HFFc6 (cell line): ENCODE measurements at places on chromosomes 3 and 15.

DNA sequence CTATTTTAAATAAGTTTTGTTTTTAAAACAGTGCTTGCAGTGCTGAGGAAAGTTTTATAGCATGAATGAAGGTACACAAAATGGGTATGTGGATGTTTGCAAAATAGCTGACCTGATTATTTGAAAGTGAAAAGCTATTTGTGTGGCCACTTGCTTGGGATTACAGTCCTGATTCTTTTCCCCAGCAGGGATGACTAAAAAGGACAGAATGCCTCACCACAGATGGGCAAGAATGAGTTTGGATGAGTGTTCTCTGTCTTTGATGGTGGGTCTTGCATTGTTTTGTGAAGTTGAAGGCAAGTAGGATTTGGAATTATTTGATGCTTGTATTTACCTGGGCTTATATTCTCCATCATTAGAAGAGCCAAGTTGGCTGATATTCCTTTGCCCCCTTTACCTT, 48.8 kb upstream of the MEIS2 start:
- DNase-seq = no peak

DNA sequence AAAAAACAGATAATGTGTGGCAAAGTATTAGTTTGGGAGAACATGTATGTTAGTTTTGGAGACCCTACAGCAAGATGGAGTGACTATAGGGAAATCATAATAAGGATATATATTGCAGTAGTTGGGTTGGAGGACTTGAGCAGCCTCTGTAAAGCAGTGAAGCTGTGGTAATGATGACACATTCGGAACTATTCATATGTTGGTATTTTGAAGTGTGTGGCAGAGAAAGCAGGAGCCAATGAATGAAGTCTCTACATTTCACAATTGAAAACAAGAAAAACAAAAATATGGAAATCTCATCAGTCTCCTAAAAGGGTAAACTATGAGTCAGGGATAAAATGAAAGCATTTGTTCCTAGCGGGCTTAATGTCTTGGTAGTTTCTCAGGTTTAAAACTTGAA, 645.9 kb downstream of the OTOL1 start:
- DNase-seq = peak; percentile 62

GRCh38 chr3:116186049-116186448, 259.2 kb downstream of the LSAMP start:
- no peak for DNase-seq

DNA sequence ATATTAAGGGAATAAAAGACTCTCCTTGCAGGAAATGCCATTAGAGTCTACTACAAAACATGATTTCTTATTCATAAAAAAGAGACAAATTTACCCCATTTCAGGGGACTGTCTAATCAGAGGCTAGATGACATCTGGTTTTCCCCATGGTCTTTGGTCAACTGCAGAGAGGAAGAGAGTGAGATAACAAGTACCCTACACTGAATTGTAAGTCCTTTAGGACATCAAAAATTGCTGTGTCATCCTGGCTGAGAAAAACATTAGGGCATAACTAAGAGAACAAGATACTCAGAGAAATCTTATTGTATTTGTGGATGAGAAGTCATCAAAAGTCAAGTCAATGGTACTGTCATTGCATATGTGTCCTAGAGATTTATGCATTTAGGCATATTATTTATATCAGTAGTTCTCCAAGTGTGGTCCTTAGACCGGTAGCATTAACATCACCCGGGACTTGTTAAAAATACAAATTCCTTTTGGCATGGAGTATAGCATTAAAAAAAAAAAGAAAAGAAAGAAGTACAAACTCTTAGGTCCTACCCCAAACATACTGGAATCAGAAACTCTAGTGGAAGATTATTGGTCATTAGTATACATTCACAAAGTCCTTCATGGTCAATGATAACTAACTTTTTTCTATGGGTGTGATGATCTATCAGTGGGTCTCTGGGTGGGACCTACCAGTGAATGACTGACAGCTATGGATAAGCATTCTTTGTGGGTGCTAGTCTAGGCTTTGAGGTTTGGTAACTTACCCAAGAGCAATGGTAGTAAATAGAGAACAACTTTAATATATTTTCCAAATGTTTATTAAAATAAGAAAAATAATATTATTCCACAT, 29.0 kb upstream of the TBC1D5 start:
- no peak for DNase-seq

- DNase-seq = no peak
Observed at GRCh38 chr15:43523646-43524045, 6.2 kb downstream of the MAP1A start.

GRCh38 chr15:42035435-42035761, 14.6 kb upstream of the PLA2G4E start:
- DNase-seq = peak; percentile 14

DNA sequence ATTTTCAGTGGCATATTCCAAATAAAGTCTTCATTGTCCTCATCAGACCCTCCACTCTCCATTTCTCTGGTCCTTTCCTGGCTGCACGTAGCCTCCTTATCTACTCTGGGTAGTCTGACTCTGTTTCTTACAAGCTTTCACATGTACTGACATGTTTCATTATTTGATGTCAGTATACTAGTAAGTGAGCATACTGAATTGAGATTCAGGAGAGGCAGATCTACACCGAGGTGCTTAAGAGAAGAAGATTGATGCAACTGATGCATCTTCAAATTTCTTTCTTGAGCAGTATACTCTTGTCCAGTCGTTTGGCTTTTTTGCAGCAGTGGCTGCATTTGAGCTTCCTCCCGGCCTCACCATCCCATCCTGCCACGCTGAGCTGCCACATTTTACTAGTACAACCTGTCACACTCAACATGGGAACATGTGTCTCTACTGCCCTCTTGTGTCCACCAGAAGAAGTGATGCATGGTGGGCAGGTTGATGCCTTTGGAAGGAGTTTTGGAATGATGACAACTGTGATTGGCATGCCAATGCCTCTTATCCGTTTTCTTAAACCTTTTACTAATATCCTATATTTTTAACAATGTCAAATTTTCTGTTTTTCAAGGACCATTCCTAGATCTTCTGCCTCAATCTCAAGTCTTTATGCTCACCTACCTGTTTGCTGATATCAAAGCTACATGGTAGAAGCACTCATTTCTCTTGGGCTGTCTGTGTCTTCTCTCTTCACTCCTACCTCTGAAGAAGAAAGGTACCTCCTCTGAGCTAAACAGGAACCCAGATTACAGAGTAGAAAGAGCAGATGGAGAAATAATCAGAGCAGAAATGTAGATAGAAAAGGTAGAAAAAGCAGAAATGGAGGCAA, 38.7 kb downstream of the GUCA1C start:
- DNase-seq = peak; percentile 60

DNA sequence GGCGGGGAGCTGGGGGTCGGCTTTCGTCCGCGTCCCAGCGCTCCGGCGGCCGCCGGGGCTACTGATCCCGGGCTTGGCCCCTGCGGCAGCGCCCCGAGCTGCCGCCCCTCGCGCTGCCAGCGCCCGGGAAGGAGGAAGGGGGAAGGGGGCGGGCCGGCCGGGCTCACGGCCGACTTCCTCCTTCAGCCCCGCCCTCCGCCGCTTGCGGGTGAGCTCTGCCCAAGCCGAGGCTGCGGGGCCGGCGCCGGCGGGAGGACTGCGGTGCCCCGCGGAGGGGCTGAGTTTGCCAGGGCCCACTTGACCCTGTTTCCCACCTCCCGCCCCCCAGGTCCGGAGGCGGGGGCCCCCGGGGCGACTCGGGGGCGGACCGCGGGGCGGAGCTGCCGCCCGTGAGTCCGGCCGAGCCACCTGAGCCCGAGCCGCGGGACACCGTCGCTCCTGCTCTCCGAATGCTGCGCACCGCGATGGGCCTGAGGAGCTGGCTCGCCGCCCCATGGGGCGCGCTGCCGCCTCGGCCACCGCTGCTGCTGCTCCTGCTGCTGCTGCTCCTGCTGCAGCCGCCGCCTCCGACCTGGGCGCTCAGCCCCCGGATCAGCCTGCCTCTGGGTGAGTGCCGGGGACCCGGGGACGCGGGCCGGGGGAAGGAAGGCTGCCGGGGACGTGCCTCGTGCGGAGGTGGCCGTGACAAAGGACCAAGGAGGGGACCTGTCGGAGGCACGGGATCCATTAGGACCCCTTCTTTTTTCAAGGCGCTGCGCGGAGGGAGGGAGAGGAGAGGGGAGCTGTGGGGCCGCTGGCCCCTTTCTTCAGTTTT, at the start of gene SEMA4B:
SEMA4B (plus strand) TSS at position 201 of the 814 bp plus-strand sequence; CDS start at position 450, 249 bp downstream.
- DNase-seq = no peak

DNA sequence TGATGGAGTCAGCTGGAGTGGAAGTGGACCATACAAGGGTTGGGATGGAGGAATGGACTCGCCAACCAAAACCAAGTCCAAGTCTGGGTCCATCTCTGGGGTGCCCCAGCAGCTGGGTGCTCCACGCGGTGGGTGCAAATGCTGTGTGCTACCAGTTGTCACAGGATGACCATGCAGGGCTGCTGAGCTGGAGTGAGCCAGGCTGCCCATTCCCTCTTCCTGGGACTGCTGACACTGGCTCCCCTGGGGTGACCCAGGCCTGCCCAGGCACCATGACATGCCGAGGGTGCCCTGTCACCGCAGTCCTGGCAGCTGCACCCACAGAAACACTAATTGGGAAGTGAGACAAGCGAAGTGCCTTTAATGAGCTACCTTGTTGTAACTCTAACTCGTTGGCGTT, 140.2 kb downstream of the TPRA1 start:
- DNase-seq = no peak
